Activated naive CD4-positive, alpha-beta T cell treated with anti-CD3 and anti-CD28 coated beads for 36 hours (primary cell): ENCODE measurements at places on chromosomes 4 and X. TPM values are rescaled to one million over a fixed set of nuclear protein-coding genes. Genes with fewer than 3 reads are reported as not detected.

DNA sequence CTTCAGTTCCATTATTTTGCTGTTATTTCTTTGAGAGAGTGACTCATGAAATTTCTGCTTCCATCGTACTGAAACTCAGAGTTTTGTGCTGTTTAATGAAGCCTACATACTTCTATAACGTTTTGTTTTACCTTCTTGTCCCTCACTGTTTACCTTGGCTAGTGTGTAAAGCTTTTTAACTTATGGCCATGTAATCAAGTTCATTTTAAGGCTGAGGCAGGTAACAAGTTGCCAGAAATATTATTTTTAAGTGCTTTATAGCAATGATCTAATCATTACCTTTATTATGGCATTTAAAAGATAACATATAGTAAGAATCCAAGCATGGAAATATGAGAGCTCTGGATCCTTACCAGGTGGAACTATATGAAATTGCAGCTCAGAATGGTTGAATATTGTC is 102.3 kb upstream of the FAT1 start:
- DNase-seq: no peak

DNA sequence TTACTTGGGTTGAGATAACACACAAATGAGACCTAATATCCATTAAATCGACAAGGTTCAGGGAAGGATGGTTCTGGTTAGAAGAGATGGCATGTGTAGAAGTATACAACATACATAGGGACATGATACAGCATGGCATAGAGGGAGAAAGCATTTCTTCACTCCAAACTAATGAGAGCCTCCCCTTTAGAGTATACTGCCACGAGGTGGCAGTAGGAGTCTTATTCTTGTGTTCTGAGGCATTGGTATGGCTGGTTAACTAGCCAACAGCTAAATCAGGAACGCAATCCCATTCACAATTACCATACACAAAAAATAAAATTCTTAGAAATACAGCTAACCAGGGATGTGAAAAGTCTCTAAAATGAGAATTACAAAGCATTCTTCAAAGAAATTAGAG is 29.1 kb upstream of the TRO start:
- peak; percentile 51 for DNase-seq

The PRKX gene
- 57.6 TPM for total RNA-seq

The CITED1 gene
- total RNA-seq: not detected

- no peak for DNase-seq
These were observed 162.9 kb upstream of the USP9X start for GRCh38 chrX:40922307-40922706.

- DNase-seq: no peak
These were observed 44.0 kb downstream of the SERTM2 start for GRCh38 chrX:111555406-111555958.

DNA sequence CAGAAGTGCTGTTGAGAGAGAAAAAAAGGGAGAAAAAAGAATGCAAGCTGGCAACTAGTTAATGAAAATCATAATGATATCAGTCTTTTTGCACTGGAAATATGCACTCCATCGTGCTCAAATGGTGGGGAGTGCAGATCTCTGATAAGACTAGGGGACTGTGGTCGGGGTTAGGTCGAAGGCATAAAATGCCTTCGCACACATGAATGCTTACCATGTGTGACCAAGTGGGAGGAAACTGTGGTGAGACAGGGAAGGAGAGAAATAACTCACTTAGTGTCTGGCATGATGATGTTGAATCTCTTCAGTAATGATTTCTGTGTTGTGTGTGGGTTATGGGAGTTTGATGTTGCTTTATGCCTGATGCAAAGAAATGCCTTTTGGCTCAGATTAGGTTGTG is 358.9 kb downstream of the FBXO8 start:
- DNase-seq: no peak

DNA sequence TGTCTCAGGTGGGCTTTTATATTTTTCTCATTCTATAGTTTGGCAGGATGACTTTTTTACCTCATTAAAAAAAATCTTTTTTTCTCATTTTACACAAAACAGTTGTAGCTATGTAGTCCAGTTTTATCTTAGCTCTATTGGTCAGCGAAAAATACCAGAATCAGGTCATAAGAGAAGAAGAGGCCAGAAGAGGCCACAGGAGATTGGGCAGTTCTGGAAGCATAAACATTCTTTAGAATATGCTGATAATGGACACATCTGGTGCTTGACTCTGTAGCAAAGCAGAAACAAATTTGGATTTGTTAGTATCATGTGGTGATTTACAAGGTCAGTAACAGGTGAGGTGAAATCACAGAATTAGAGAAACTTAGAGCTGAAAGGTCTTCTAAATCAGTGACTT is 66.6 kb upstream of the ARHGAP24 start:
- DNase-seq: no peak

The ADGRL3 gene
- not detected for total RNA-seq

- DNase-seq: no peak
These were observed 9.3 kb downstream of the ZNF185 start for GRCh38 chrX:152907084-152907651.

- DNase-seq: no peak
These were observed 85.3 kb downstream of the LNX1 start for GRCh38 chr4:53505947-53506346.

- DNase-seq: no peak
These were observed 38.3 kb downstream of the DCTD start for GRCh38 chr4:182878633-182879495.

The NDNF gene
- total RNA-seq: not detected

The RBMXL3 gene
- total RNA-seq: not detected

DNA sequence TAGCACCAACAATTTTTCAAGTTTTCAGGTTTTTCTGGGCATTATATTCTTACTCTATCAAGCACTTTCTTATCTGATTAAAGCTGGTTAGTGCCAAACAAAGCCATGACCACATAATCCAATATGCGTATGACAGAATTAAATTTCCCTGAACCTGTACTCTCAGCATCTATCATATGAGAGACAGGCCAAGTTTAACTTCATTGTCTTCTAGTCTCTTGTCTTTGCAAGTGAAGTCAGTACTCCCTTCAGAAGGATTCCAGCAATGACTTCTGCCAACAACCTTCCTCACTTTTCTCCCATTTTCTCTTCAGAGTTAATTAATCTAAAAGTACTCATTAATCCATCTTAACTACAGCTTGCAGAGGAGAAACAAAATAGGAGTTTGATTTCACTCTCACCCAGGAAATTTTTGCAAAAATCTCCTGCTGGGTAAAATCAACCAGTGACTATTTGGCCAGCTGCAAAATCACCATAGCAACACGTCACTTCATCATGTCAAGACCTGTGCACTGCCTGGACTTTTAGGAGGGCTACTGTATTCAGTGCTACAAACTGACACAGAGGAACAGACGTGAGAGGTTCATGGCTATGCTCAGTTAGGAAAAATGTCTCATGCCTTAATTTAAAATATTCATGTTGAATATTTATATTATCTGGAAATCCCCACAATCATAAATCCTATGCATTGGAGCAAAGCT is 208.4 kb downstream of the ANTXR2 start:
- DNase-seq: no peak

- DNase-seq: no peak
These were observed 19.5 kb downstream of the CASP6 start for GRCh38 chr4:109683621-109684253.

- DNase-seq: no peak
These were observed 107.0 kb downstream of the LDB2 start for GRCh38 chr4:16791460-16791859.

- peak; percentile 77 for DNase-seq
These were observed 18.0 kb downstream of the RPS3A start for GRCh38 chr4:151117371-151117962.
